ENCODE measurements at places on chromosomes 16 and 17.

DNA sequence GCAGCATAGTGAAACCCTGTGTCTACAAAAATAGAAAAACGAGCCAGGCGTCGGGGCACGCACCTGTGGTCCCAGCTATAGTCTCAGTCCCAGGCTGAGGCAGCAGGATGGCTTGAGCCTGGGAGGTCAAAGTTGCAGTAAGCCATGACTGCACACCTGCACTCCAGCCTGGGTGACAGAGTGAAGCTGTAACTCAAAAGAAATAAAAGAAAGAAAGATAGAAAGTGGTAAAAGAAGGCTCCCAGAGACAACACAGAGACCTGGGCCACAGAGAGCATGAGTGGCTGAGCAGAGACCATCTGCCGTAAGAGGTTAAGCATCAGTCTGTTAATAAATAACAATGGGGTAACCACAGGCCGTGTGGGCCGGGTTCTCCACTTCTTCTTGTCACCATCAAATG, 15.3 kb upstream of the HEXD start:
- DNase-seq, result no peak

GRCh38 chr16:31869511-31870201, 4.0 kb upstream of the ZNF267 start:
- no peak for DNase-seq

DNA sequence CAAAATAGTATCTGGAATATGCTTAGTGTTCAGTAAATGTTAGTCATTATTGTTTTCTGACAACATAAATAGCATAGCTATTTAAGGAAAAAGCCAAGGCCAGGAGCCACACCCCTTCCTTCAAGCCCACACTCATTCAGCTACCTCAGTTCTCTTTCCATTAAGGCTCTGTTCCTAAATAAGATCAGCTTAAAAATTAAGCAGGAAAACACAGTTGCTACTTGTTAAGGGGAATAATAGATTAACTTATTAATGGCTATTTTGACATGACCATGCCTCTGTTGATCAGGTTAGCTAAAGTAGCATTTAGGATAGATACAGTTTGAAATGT, 158.1 kb downstream of the CHD9 start:
- DNase-seq, result no peak

DNA sequence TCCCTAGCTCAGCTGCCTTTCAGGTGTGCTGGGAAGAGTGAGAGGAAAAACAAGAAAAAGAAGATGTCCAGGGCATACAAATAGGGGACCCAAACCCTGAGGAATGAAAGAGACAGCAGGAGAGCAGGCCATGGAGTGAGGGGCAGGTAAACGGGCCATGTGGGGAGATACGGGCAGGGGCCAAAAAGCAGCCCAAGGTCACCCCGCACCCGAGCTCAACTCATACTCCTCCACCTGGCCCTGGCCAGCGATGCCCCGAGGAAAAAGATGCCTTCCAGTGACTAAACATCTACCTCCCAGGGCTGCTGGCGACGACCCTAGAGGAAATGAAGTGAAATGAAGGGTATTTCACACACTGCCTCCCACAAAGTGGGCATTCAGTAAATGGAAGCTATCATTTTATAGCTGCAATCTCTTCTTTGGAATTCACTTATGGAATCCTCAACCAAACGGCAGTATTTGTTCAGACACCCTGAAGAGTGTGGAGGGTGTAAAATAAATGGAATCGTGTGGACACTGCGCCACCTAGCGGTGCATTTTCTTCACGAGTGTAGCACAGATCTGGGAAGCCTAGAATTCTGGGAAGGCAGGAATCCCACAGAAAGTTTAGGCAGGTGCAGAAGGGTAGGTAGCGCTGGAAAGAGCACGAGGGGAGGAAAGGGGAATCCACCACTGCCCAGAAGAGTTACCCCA, 14.9 kb downstream of the ELAC2 start:
- no peak for DNase-seq

DNA sequence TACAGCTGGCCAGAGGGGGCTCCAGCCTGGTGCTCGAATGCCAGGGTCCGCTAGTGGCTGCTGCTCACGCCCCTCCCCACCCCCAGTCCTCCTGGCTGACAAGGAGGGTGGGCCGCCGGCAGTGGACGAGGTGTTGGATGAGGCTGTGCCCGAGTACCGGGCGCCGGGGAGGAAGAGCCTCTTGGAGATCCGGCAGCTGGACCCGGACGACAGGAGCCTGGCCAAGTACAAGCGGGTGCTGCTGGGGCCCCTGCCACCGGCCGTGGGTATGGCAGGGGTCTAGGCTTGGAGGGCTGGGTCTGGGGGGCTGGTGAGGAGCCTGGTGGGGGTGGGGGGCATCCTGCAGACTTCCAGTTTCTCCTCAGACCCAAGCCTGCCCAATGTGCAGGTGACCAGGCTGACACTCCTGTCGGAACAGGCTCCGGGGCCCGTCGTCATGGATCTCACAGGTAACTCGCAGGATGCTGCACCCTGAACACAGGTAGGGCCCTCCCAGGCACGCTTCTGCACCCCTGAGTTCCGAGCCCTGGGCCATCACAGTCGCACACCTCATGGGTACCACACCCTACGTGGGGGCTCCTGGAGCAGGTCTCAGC, 1.2 kb upstream of the PDIA2 start:
- DNase-seq, result no peak

DNA sequence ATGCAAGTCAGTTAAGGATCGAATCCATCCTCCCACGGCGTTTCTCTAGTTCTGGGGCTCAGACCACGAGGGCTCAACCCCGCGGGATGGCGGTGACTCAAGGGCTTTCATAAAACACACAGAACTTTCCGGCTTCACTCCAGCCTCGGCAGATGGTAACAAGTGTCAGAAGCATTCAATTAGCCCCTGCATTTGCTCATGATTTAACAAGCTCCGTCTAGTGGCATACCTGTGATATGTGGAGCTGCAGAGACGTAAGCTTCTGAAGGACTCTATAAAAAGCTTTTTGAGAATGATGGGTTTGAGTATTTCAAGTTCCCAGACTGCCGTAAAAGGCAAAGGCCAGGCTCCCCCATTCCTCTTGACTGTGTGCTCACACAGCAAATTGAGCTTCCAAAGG, 91.3 kb upstream of the SEC14L1 start:
- DNase-seq, result no peak

DNA sequence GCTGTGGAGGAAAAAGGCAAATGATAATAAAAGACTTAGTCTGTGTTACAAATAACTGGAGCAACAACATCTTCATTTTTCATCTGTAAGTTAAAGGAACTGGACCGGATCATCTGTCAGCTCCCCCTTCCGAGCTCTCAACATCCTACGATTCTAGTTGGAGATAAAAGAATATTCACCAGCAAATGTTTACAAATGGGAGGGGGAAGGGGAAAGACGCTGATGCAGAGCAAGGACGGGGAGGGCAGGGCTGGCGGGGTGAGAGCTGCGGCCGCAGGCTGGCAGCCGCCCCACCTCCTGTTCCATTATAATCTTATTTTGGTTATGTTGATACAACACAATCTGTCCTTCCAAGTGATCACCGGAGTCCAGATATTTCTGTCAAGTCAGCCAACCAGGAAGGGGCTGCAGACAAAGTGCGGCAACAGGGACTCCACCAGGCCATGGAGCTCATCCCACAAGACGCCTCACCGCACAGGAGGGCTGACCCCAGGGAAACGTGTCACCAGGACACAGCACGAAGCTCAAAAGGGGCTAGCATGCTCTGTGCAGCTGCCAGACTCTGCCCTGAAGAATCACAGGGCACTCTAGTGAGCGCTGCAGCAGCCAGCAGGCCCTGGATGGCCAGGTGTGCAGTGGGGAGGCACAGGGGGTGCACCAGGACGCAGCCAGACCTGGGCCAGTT, 19.7 kb downstream of the FBXO31 start:
- no peak for DNase-seq

DNA sequence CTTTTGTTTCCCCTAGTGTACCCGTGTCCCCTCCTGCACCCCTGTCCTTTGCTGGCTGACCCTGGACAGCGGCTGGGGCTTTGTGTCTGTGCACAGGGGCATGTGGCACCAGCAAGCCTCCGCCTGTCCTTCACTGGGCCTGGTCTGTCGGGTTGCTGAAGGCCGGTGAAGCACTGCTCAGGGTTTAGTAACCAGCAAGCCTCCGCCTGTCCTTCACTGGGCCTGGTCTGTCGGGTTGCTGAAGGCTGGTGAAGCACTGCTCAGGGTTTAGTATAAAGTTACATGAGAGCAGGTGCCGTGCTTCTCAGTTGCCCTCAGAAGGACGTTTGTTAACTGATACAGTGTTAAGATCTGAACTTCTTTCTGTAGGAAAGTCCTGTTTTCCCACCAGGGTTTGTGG, 33.8 kb downstream of the DEF8 start:
- no peak for DNase-seq

DNA sequence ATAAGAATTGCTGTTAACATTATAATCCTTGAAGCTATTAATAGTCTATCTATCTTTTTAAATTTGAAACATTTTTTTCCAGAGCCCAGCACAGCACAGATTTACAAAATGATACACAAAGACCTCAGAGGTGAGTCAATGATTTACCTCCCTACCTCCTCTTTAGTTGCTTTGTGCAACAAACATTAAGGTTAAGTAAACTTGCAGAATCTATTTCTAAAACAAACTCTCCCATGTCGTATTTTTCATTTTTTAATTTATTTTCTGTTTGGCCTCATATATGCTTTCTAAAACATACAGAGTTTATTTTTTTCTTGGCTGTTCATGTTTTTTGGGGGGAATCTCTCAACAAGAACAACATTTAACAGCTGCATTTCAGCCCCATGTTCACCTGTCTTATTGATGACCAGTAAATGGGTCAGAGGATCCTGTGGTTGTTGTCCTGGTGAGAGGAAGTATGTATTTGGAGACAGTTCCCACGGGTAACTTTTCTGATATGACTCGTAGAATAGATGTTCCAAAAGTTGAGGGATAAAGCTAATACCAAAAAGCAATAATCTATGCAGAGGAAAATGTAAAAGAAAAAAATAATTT, 42.6 kb downstream of the ABCA9 start:
- no peak for DNase-seq

DNA sequence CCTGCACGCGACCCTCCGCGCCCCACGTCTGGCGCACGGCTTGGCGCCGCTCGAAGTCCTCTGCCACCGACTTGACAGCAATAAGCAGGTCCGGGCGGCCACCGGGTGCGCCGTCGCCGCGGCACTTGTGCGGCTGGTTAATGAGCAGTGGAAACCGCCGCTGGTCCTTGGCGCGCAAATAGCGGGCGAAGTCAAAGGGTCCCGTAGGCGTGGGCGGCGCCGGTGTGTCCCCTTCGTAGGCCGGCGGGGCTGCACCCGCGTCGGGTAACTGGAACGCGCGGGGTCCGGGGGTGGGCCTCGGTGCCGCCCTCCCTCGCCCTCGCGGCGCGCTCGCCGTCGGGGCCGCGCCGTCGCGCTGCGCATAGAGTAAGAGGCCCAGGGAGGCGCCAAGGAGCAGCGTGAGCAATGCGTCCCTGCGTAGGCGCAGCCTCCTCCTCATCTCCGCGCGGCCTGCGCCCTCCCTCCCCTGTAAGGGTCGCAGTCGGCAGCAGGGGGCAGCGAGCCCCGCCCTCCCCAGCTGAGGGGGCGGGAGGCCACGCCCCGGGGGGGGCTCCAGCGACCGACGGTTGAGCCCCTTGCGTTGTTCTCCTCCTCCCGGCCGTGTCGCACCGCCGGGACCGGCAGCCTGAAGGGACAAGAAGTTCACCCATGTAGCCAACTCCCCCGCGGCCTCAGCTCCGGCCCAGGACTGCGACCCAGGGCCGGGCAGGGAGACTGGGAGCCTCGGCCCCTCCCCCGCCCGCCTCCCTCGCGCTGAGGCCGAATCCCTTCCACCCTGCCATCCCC, 558 bp downstream of the B3GNT9 start:
- DNase-seq, result peak; percentile 75

DNA sequence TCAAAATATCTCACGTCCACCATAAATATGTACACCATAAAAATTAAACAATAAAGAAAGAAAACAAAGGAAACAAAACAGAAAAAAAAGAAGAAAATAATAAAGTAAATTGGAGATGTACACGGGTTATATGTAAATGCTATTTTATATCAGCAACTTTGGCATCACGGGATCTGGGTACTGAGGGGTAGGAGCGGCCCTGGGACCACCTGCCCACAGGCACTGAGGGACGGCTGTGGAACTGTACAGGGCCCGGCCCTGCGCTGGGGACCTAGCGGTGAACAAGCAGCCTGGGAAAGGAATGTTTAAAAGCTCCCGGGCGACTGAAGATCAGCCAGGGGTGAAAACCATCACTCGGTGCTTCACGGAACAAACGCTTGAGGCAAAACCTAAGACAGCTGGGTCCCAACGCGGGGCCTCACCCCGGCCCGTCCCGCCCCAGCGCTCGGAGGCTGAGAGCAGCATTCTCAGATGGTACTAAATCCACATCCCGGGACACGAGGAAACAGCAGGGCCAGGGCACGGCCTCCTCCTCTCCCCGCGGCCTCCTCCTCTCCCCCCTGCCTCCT, 31.2 kb downstream of the NXN start:
- no peak for DNase-seq

GRCh38 chr16:88815901-88816589, 4.3 kb upstream of the APRT start:
- no peak for DNase-seq

- no peak for DNase-seq
Observed at GRCh38 chr16:66152823-66153393, 213.6 kb upstream of the CDH5 start.

DNA sequence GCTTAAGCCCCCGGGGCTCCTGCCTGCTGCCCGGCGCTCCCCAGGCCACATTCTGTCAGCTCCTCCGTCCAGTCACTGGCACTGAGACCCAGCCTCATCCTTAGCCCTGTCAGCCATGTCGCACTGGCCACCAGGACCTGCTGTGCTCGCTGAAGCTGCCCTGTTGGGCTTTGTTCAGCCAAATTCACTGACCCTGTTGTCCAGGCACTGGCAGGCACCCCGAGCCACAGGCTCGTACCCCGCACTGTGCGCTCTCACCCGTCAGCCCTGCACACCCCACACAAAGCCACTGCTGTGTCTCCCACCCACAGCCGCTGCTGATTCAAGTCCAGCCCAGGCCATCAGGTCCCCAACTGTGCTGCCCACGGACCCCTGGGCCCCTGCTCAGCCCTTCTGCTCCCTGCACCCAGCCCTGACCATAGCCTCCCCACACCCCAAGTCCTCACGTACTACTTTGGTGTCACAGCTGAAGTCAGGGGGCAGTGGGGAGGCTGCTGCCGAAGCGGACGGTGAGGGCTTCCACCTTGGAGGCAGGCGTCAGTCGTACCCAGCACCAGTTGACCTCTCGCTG, 131.5 kb upstream of the CHMP6 start:
- peak; percentile 37 for DNase-seq

- DNase-seq, result peak; percentile 64
Observed at GRCh38 chr17:81246679-81247338, 7.7 kb downstream of the NDUFAF8 start.

- DNase-seq, result no peak
Observed at GRCh38 chr17:50464736-50465135, 3.9 kb downstream of the CHAD start.

GRCh38 chr16:12228079-12228601, 251.6 kb downstream of the SNX29 start:
- no peak for DNase-seq

- no peak for DNase-seq
Observed at GRCh38 chr17:21495281-21495680, 119.1 kb downstream of the KCNJ12 start.

GRCh38 chr17:43608313-43608712, 53.4 kb downstream of the MEOX1 start:
- no peak for DNase-seq

- no peak for DNase-seq
Observed at GRCh38 chr17:49522357-49522890, 27.3 kb downstream of the NGFR start.
